ENCODE measurements at places on chromosomes 5 and 9. TPM values are rescaled to one million over a fixed set of nuclear protein-coding genes. Genes with fewer than 3 reads are reported as not detected.
A peak's percentile ranks its signal among the peaks of the same experiment; 100 is the strongest.

- DNase-seq, result no peak
- no peaks in the 10 kb centered on the region for H3K27me3 ChIP-seq
- no peak overlapping the region for H3K4me3 ChIP-seq
- H3K36me3 ChIP-seq, result peaks cover 5% of the 10 kb centered on the region
- peaks cover 42% of the 10 kb centered on the region for H3K4me1 ChIP-seq
- H3K27ac ChIP-seq, result no peak overlapping the region
Measured at GRCh38 chr5:65820373-65820772, 98.4 kb downstream of the NLN start.

DNA sequence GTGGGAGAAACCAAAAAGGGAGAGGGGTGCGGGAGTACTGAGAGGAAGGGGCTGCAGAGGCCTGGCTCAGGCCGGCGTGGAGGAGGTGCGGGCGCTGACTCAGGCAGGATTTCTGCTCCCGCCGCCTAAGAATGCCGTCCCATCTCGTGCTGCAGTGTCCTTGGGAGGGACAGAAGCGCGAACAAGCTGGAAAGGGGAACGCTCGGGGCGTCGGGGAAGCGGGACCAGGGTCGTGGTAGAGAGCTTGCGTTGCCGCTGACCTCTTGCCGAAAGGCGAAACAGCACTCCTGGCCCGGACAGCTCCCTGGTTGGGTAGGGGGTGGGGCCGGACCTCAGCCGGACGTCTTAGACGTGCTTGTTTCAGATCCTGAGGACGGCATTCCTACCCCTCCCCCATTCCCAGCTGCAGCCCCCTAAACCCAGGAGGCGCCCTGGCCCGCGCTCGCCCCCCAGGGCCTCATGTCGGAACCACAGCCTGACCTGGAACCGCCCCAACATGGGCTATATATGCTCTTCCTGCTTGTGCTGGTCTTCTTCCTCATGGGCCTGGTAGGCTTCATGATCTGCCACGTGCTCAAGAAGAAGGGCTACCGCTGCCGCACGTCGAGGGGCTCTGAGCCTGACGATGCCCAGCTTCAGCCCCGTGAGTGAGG is 1.1 kb downstream of the RELL2 start:
- peaks cover 37% of the 10 kb centered on the region for H3K4me1 ChIP-seq
- DNase-seq, result no peak
- no peaks in the 10 kb centered on the region for H3K36me3 ChIP-seq
- H3K27me3 ChIP-seq, result no peaks in the 10 kb centered on the region

DNA sequence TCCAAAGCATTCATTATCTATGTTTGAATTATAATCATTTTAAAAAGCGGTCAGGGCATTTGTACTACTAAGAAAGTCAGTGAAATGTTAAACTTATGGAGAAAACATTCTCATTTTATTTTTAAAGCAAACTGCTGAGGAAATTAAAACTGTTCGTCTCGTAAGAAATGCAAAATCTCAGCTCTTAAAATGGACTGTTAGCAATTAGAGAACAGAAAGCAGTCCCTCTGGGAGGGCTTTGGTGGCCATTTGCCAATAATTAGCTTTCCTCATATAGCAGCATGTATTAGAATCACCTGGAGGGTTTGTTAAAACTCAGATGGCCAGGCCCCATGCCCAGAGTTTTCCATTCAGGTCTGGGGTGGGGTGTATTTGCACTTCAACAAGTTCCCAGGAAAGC is 120.7 kb upstream of the RASEF start:
- no peaks in the 10 kb centered on the region for H3K27me3 ChIP-seq
- no peak for DNase-seq

DNA sequence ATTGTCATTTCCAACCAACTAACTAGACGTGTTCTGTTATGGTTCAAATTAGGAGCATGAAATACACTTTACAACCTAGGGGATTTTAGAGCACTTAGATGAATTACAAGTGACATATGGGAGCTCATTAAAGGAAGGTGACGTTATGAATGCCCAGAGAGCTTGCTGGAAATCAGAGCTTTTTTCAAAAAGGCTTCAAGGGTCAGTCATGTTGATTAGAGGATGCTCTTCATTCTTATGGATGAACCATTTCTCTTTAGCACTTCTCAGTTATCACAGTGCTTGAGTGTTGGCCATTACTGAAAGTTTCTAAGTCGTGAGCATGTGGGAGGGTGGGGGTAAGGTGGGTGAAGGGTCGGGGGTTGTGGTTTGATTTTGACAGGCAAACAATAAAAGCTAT is 1245.5 kb upstream of the DMAC1 start:
- H3K4me1 ChIP-seq, result no peaks in the 10 kb centered on the region
- DNase-seq, result no peak
- no peak overlapping the region for H3K27ac ChIP-seq

DNA sequence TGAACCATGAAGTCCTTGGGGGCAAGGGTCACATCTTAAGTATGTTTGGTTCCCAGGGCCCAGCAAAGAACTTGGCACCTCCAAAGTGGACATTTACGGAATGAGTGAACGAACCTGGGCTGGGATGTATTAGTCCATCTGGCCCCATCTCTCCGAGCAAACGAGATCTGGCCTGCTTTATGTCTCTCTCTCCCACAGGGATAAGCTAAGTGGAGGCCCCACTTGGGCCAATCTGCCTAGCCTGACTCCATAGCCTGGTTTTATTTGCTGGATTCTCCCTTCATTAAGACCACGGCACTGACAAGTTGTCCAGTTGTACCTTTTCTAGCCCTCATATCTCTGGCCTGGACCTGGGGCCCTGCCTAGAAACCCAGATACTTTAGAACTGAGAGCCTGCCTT is 2.1 kb downstream of the TTLL11 start:
- H3K27me3 ChIP-seq, result no peaks in the 10 kb centered on the region
- no peak overlapping the region for H3K4me3 ChIP-seq
- H3K4me1 ChIP-seq, result peaks cover 2% of the 10 kb centered on the region

DNA sequence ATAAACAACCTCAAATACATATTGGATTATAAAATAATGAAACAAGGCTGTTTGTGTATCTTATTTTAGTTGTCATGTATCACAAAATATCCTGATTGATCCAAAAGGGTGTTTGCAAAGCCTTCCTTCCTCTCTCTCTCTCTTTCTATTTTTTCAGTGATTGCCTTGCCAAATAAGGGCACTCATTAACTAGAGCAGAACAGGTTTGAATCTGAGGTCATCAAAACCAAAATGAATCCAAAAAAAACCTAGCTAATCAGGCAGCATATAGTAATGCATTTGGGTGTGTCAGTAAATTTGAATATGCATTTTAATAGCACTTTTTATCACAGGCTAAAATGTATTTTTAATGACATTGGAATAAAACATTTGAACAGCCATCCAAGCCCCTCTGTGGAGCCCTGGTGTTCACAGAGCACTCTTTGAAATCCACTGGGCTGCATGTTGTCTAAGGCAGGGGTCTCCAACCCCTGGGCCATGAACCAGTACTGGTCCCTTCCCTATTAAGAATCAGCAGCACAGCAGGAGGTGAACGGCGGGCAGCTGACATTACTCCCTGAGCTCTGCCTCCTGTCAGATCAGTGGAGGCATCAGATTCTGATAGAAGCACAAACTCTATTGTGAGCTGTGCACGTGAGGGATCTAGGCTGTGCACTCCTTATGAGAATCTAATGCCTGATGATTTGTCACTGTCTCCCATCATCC is 171.8 kb upstream of the RAI14 start:
- no peak overlapping the region for H3K4me3 ChIP-seq
- H3K36me3 ChIP-seq, result no peaks in the 10 kb centered on the region
- DNase-seq, result no peak
- no peaks in the 10 kb centered on the region for H3K27me3 ChIP-seq
- no peak overlapping the region for H3K27ac ChIP-seq

DNA sequence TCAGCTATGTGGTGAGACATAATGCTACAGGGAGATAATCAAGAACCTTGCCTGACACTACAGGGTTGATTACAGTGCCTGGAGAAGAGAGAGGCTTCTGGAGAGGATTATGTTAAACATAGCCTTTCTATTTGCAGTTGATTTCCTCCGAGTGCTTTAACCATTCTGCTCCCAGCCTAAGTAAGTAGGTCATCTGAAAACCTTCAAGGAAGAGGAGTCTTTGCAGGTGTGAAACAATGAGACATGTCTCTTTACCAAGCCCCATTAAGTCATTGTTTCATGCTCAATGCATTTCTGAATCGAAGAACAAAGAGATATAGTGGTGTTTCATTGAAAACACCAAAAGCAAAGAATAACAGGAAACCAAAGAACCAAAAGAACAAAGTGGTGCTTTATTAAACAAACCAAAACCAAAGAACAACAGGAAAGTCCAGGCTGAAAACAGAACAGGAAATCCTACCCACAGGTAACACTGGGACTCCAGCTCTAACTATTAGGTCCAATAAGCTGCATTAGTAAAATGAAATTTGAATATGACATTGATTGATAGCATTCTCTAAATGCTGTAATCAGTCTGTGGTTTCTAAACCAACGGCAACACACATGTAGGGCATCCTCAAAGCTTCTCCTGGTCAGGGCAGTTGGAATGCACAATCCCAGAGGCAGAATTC is 113.3 kb upstream of the SPATA31D4 start:
- no peak overlapping the region for H3K27ac ChIP-seq
- no peaks in the 10 kb centered on the region for H3K27me3 ChIP-seq
- H3K4me3 ChIP-seq, result no peak overlapping the region
- no peaks in the 10 kb centered on the region for H3K4me1 ChIP-seq
- H3K36me3 ChIP-seq, result no peaks in the 10 kb centered on the region

GRCh38 chr9:129712634-129713401 is 40.0 kb downstream of the PTGES start:
- H3K36me3 ChIP-seq, result no peaks in the 10 kb centered on the region
- no peak for DNase-seq
- no peak overlapping the region for H3K4me3 ChIP-seq
- H3K27ac ChIP-seq, result no peak overlapping the region

GRCh38 chr5:132776938-132777208 is 166 bp downstream of the SEPTIN8 start:
- peak overlapping the region; percentile 65 for H3K4me3 ChIP-seq
- no peak for DNase-seq
- H3K36me3 ChIP-seq, result no peaks in the 10 kb centered on the region

DNA sequence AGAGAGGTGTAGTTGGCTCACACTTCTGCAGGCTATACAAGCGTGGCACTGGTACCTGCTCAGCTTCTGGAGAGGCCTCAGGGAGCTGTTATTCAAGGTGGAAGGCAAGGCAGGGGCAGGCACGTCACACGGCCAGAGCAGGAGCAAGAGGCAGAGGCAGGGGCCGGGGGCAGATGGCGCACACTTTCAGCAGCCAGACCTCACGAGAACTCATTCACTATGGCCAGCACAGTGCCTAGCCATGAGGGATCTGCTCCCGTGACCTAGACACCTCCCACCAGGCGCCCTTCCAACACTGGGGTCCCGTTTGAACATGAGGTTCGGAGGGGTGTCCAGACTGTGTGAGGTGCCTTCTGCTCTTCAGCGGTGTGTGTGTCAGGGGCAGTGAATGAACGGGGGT is 71.0 kb upstream of the FCN1 start:
- H3K27me3 ChIP-seq, result no peaks in the 10 kb centered on the region
- no peaks in the 10 kb centered on the region for H3K4me1 ChIP-seq
- DNase-seq, result no peak
- no peak overlapping the region for H3K4me3 ChIP-seq
- H3K27ac ChIP-seq, result no peak overlapping the region

DNA sequence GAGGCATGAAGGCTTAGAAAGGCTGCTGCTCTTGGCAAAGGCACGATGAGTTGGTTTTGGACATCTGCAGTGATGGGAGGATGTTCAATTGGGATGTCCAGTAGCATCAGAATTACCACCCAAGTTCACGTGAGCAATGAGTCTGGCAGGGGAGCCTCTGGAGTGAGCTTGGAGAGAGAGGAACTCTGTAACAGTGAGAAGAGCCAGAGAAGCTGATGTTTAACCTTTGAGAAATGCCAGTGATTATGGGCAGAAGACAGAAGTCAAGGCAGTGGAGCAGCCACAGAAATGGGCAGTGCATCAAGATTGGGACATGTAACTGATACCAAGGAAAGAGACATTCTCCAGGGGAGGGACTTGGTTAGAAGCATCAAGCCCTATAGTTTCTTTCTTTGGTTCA is 39.8 kb downstream of the SEC61B start:
- H3K4me1 ChIP-seq, result peaks cover 43% of the 10 kb centered on the region
- no peak overlapping the region for H3K27ac ChIP-seq
- H3K36me3 ChIP-seq, result no peaks in the 10 kb centered on the region
- no peak overlapping the region for H3K4me3 ChIP-seq

LHX6 gene
- not detected for total RNA-seq

DMGDH gene
- total RNA-seq, result not detected

DAB2IP gene
- 0.38 TPM for total RNA-seq

PCDHA8 gene
- not detected for total RNA-seq
